ENCODE measurements at places on chromosomes 12 and 14.

DNA sequence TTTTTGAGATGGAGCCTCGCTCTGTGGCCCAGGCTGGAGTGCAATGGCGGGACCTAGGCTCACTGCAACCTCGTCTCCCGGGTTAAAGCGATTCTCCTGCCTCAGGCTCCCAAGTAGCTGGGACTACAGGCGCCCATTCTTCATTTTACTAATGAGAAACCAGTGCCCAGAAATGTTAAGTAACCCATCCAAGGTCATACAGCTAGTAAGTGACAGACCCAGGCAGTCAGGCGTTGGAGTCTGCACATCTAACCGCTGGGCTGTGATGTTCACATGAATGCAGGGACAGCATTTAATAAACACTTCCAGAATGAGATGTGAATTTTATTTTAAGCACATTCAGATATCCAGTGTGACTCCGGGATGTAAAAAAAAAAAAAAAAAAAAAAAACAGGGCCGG, 1.3 kb upstream of the TRIP11 start:
- no peak for DNase-seq

DNA sequence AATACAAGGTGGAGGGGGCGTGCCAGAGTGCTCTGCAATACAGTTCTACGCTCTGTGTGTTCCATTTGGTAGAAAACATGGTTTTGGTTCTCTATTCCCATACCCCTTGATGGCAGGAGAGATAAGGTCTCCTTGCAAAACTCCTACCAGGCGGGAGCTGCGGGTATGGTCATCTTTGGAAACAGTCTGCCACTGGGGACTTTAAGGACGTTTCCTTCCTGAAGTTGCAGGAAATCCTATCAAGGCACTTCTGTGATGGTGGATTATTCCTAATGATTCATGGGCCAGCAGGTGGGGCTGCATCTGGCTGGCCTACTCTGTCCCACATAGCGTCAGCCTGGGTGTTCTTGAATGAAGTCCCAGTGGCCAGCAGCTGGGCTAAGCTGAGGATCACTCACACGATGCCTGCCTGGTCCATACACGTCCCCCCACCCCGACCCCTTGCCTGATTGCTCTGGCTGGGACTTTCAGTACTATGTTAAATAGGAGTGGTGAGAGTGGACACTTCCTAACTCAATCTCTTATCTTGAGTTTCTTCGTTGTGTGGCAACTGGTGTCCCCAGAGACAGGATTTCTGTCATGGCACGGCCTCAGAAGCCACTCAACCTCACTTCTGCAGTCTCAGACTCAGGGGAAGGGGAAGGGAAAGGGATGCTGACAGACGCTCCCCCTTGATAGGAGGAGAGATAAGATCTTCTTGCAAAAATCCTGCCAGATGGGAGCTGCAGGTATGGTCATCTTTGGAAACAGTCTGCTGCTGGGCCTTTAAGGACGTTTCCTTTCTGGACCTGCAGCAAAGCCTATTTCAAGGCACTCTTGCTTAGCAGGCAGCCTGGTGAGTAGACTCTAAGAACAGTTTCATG, 61.0 kb upstream of the FKBP4 start:
- no peak for DNase-seq

GRCh38 chr14:77902811-77903210, 102.9 kb downstream of the ADCK1 start:
- no peak for DNase-seq

- DNase-seq = no peak
Measured at GRCh38 chr12:116416166-116416565, 138.7 kb upstream of the MED13L start.

DNA sequence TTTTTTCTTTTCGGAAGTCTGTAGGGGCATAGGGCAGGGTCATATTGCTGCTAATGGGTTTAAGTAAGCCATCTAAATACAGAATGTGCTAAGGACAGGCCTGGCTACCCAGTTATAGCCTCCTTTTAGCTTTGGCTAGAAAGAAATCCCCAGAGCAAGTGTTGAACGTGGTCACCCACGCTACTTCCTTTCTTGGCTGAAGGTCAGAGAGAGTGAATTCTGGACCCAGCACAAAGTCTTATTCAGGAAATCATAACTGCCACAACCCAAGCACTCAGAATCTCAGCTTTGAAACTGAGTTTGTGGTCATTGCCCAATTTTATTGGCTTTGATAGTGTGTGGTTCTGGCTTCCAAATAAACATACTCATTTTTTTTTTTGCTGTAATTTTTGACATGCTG, 542.1 kb upstream of the ATP2B1 start:
- DNase-seq = no peak

DNA sequence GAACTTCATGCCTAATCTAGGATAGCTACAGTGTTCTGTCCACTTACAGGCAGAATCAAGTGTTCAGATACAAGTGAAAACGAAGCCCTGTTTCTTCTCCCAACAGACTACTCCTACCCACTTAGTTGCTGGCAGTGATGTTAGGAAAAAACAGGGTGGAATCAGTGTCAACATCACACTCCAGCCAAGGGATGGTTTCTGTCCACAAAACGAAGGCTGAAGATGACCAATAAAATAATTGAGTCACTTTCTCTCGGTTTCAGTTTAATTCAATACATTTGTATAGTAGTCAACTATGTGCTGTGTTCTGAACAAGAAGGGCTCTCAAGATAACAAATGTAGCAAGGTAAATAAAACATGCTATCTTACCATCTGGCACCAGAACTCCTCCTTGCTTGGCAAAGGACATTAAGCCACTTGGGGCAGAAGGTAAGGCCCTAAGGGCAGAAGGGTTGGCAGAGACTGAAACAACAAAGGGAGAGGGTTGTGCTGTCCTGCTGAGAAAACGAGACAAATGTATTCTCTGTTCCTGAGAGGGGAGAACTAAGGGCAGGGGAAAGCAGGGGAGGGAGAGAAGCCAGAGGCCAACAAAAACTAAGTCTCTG, 393.6 kb downstream of the DPF3 start:
- no peak for DNase-seq

DNA sequence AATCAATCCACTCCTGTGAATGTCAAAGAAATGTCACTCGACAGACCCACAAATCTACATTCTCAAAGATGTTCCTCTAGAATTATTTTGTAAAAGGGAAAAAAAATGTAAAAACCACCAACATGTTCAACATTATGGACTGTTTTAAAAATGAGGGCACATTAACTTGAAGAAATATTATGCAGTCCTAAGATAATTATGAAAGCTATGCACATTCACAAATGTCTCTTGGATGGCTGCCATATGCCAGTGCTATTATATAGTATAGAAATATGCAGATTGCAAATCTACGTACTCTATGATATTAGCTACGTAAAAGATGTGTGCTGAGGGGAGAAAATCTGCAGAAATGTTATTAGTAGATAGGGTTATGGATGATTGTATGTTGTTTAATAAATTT, 334.2 kb downstream of the BMP4 start:
- DNase-seq = no peak

- DNase-seq = no peak
Measured at GRCh38 chr14:103127861-103128598, 4.8 kb downstream of the TNFAIP2 start.

- DNase-seq = no peak
Measured at GRCh38 chr14:31582836-31583452, 21.7 kb downstream of the NUBPL start.

All from activated T-cell treated with anti-CD3 and anti-CD28 coated beads for 24 hours (primary cell).